ENCODE measurements at places on chromosomes 6 and 20. TPM values are rescaled to one million over a fixed set of nuclear protein-coding genes. Genes with fewer than 3 reads are reported as not detected.

GRCh38 chr20:49326026-49326425 is 48.2 kb upstream of the ZNFX1 start:
- no peak for DNase-seq

Gene PDE10A
- total RNA-seq: 15.0 TPM

Gene PHF20
- 37.3 TPM for total RNA-seq

GRCh38 chr6:83153883-83154521 is 39.1 kb downstream of the PGM3 start:
- DNase-seq: no peak

- DNase-seq: no peak
Observed at GRCh38 chr6:143901885-143902750, 37.8 kb downstream of the ZC2HC1B start.

Data from vagina (tissue), 2 donors.